ENCODE measurements at places on chromosomes 12 and 14. TPM values are rescaled to one million over a fixed set of nuclear protein-coding genes. Genes with fewer than 3 reads are reported as not detected.

The TROAP gene
- 6.7 TPM for total RNA-seq

The GPR68 gene
- total RNA-seq, result 1.1 TPM

The INF2 gene
- total RNA-seq, result 52.7 TPM

The MUCL1 gene
- not detected for total RNA-seq

The MARK3 gene
- total RNA-seq, result 52.8 TPM

The ADCY6 gene
- 33.3 TPM for total RNA-seq

The LRFN5 gene
- 19.6 TPM for total RNA-seq

The TMEM30B gene
- not detected for total RNA-seq

The PTCSC3 gene
- total RNA-seq, result not detected

The ATP6V1D gene
- 29.1 TPM for total RNA-seq

The FAR2 gene
- total RNA-seq, result 5.6 TPM

The OAS2 gene
- total RNA-seq, result 8.3 TPM

The PTGER2 gene
- total RNA-seq, result 5.6 TPM

The CLEC6A gene
- total RNA-seq, result not detected

The PITPNM2 gene
- total RNA-seq, result 3.3 TPM

Data from cardiac ventricle fibroblast (primary cell).